NCI-H2107 (cell line): ENCODE measurements at places on chromosomes 2 and 18.

DNA sequence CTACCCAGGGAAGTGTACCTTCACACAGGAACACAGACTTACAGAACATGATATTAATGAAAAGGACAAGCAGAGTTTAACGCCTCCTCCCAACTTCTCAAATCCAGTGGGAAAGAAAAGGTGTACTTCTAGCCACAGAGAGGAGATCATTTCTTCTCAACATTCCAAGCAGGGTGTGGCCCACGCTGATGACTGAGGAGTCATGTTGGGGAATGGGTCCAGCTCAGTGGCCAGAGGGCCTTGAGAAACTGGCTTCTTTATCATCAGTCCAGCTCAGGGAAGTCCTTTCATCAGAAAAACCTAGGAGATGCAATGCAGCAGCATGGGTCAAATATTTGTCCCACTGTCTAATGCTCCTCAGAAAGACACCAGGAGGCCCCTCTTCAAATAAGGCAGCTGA lies 63.0 kb downstream of the RBM43 start:
- DNase-seq: no peak

DNA sequence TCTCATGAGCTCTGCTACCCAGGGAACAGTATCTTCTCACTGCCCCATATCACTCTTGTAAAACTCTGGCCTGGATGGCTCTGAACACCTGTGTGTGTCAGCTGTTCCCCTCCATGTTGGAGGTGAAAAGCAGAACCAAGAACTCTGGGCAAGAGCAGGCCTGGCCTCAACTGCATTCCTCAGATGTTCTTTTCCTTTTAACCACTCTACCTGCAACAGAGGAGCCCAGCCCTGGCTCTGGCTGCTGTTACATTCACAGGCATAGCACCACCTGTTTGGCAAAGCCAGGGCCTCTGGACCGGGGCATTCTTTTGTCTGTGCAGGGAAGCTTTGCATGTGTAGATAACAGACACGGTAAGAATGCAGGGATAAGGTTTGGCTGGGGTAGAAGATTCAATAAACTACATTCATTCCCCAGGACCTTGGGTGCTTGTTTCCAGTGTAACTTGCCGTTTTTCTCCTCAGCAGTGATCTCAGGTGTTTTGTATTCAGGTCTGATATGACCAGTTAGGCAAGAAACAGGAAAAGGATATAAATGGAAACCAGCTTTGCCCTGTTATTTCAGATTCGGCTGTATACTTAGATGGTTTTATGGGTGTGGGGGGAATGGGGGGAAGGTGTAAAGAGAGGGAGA lies 95.1 kb downstream of the SPTBN1 start:
- DNase-seq: no peak

DNA sequence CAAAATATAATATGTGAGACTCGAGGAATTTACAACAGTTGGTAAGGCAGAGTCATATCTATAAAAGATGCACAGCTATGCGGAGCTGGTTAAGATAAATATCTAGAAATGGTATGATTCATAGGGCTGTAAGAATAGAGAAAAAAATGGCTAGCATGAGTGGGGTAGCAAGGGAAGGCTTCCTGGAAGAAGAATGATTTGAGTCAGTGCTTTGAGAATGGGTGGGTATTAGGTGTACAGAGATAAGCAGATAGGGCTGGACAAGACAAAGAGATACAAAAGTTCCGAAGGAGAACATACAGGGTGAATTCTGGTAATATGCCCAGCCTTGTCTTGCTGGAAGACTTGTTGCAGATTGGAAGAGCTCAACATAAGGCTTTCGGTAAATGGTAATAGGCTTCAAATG lies 291.5 kb upstream of the CCDC68 start:
- DNase-seq: no peak

DNA sequence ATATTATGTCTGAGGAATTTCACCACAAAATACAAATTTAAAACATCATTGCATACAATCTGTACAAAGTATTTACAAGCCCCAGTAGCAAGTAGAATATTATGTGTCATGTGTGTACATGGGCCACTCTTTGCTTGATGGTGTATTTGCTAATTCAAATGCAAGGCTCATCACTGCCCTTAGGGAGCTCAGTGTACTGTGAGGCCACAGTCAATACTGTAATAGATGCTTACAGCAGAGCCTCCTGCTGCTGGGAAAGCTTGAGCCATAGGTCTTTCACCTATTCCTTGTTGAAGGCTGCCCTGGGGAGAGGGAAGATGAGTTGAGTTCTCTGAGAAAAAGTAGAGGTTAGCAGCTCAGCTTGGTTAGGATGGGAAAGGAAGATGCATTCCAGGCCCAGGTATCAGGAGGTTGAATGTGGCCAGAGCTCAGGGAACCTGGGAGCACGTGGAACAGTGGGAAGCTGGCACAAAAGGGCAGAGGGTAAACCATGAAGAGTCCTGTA lies 189.6 kb downstream of the LRP1B start:
- no peak for DNase-seq

GRCh38 chr2:15189216-15189615 lies 371.9 kb downstream of the NBAS start:
- DNase-seq: no peak

- no peak for DNase-seq
These were observed 332.4 kb downstream of the GULP1 start for GRCh38 chr2:188623995-188624643.

- DNase-seq: no peak
These were observed 123.5 kb upstream of the EML6 start for GRCh38 chr2:54599914-54600313.

DNA sequence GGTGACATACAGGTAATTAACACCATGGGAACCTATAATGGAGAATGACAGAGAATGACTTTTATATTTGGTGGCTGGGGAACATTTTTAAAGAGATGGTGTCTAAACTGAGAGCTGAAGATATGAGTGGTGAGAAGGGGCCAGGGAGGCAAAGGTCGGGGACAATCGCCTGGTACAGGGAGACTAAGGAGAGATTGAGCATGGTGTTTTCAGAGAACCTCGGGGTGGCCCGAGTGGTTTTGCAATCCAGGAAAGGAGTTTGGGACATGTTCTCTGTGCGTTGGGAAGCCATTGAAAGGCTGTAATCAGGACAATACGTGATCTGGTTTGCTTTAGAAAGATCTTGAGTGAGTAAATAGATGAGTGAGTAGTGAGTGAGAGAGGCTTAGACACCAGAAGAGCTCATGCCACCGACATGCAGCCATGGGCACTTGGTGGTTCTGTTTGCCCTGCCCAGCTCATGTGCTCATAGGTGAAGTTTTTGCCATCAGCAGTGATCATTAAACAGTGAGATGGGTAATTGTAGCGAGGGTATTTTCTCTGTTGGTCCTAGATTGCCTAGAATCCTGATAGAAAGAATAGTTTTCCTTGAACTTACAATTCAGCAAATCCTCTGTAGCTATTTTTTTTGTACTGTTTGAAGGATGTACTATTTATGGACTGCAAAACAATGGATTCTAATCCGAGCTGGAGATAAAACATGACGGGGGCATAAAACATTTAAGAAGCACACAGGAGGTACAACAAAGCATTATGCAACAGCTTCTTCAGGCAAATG lies 114.7 kb downstream of the SH3RF3 start:
- DNase-seq: no peak

- no peak for DNase-seq
These were observed 98.4 kb downstream of the UPP2 start for GRCh38 chr2:158199928-158200650.

DNA sequence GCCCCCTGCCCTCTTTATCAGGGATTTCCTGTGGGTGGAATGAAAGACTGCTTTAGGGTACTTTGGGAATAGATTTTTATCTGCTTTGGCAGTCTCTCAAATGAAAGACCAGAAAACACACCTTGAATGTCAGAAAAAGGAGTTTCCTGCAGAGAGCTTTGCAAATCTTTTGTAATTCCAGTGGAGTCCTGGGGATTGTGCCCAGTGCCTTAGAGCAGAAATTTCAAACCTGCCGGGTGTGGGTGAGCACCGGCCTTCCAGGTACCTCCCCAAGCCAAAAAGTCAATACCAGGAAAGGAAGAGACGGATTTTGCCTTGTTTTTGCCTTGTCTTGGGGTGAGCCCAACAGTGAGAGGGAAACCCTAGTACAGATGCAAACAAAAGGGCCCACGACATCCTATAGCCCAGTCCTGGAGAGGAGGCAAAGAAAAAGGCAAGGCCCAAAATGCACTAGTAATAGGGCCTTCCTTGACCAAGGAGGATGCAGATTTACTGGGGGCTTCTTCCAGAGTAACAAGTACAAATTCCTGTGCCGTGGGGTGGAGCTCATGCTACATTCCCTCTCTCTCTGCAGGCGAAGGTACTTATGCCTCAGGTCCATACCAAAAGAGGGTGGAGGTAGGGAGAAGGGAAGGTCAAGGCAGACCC lies 36.4 kb downstream of the FOXI3 start:
- DNase-seq: no peak

GRCh38 chr2:172012677-172013391 lies 13.1 kb downstream of the METAP1D start:
- DNase-seq: no peak

GRCh38 chr18:26618135-26618534 lies 69.8 kb upstream of the KCTD1 start:
- DNase-seq: no peak

GRCh38 chr2:135022952-135023880 lies 24.0 kb downstream of the MAP3K19 start:
- no peak for DNase-seq

DNA sequence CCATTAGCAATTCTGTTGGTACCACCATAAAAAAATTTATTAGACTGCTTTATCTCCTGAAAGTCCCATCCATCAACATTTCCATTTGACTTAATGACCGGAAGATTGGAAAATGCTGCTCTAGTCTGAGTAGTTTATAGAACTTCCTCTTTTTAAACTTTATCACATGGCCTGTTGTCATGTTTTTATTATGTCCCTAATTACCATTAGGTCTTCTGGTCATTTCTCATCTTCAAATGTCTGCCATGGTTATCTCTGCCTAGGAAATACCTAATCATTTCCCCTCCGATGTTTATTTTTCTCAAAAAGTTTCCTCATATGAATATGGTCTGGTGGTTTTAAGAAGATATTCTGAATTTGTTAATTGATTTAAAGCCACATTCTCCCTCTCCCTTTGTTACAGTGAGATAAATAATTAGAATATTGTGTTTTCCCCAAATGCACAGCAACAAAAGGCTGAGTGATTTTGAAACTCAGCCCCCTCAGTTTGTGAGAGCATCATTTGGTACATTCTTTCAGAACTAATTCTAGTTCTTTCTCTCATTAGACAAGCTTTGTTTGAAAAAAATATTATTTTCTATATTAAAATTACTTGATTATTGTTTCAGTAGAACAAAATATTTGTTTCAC lies 317.1 kb upstream of the ST6GAL2 start:
- no peak for DNase-seq

- DNase-seq: no peak
These were observed 80.7 kb upstream of the DAPL1 start for GRCh38 chr2:158714420-158714819.

- DNase-seq: no peak
These were observed 601.1 kb upstream of the SETBP1 start for GRCh38 chr18:44079606-44080005.

GRCh38 chr18:9851511-9851910 lies 34.3 kb upstream of the TXNDC2 start:
- DNase-seq: no peak

DNA sequence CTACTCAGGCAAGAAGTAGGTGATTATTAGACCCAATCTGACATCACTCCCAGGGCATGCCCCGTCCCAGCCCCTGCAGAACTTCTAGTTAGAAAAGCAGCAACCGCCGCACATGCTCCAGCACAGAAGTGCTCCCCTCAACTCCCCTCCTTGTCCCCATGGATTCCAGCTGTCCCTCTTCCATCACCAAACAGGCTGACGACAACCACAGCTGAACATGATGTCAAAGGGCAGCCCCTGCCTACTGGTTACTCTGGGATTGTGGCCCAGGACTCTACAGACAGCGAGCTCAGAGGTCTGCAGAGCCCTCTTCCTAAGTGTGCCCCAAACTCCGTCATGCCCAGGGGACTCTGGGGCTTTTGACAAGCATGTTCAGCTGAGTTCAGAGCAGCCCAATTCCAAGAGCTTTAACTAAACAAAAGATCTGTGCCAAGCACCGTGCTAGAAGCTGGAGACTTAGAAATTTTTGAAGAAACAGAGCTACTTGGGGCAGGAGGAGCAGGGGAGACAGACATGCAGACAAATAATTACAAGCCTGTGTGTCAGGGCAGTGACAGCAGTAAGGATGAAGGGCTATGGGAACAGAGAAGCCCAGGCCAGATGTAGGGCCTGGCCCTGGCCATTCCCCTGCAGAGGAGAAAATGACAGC lies 148.1 kb downstream of the BCL11A start:
- DNase-seq: no peak

- DNase-seq: no peak
These were observed 349.0 kb downstream of the CYRIA start for GRCh38 chr2:16316456-16317210.

DNA sequence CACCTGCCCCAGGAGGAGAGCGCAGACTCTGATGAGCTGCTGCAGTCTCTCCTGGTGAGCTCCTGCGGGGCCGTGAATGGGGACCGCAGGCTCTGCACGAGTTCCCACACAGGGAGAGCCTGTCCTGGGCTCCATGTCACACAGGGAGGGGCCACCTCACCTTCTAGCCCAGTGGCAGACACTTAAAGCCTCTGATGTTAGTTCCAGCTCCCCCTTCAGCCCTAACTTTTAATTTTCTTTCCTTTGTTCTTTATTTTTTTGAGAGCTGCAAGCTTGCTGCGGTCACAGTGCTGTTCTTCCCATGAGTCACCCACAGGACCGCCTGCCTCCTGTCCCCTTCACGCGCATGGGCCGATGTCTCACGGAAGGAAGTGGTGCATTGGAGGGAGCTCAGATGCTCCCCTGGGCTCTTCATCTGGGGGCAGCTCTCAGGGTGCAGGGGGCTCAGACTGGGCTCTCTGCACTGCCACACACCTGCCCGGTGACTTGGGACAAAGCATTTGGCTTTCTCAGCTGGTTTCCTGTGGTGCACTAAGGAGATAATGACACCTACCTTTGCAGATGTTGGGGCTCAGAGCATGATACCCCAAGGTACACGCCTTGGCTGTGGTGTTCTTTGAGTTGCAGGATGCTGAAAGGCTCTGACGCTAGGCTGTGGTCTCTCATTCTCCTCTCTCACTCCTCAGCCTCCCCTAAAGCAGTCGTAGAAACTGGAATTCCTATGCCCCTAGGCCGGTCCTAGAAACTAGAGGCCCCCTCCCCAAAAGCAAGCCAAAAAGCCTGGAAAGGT lies 37.2 kb upstream of the PXDN start:
- DNase-seq: no peak

GRCh38 chr2:232323328-232323650 lies 55.3 kb upstream of the ALPP start:
- DNase-seq: no peak
